Mucosa of descending colon (tissue), 3 donors: ENCODE measurements at places on chromosomes 11 and 22.
A peak's percentile ranks its signal among the peaks of the same experiment; 100 is the strongest.

DNA sequence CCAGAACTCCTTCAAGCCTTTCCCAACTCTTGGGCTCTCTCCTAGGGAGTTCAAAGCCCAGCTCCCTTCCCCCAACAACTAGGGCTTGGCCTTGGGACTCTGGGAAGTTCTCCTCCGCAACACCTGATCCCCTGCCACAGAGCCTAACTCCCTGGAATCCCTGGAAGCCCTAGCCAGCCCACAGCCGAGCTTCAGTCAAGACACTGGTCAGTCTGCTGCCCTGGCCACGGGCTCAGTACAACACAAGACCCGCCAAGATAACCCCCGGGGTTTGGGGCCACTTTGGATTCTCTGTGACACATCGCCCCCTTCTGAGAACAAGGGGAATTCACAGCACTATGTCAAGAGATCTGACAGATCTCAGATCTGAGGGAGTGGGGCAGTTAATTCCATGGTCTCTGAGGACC lies 58.3 kb downstream of the SLC22A12 start:
- DNase-seq: no peak

- peak; percentile 28 for DNase-seq
Measured at GRCh38 chr22:20027966-20028854, 7.3 kb downstream of the TANGO2 start.

DNA sequence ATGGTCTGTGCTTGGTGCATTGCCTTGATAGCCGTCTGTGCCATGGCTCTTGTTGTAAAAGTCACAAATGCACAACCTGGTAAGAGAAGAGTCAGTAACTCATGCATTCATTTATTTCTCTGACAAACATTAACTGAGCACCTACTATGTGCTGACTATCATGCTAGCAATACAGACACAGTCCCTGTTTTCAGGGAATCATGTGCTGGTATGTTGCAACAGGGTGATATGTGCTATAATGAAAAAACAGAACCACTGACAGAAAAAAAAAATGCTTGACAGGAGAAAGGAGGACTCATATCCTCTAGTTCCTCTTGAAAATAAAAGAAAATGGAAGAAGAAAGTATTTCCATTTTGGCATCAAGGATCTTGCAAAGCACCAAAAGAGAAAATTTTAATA lies 34.5 kb upstream of the RAPSN start:
- DNase-seq: no peak

- no peak for DNase-seq
Measured at GRCh38 chr22:25488244-25489020, 76.0 kb upstream of the GRK3 start.

- no peak for DNase-seq
Measured at GRCh38 chr22:28670161-28670560, 9.5 kb downstream of the TTC28 start.
